ENCODE measurements at places on chromosomes 5 and 9.

DNA sequence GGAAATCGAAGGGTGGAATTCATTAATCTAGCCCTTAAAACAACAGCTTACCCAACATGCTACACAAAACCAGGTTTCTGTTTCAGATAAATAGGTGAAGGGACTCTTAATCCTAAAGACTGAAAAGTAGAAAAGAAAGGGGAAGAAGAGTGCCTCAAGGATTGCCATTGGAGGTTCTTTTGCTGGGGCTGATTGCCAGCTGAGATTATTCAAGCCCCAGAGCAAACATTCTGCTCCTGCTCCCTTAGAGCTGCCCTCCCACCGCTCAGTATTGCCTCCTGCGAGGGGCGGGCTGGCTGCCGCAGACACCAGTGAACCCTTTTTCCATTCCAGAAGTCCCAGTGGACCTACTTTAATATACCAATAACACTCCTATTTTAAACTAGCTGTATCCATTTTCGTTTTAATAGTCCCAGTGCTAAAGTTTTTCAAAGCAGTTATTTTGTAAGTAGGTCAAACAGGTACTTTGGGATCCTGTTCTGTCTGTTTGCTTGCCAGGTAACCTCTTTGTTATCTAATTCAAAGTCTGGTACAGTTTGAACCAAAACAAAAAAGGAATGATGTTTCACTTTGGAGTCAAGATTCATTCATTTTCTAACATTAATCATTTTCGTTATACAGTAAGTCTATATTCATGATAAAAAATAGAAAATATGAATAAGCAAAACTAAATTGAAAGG lies 38.6 kb downstream of the HMGCS1 start:
- DNase-seq, result no peak

GRCh38 chr5:1078851-1079250 lies 33.0 kb downstream of the SLC12A7 start:
- DNase-seq, result no peak

DNA sequence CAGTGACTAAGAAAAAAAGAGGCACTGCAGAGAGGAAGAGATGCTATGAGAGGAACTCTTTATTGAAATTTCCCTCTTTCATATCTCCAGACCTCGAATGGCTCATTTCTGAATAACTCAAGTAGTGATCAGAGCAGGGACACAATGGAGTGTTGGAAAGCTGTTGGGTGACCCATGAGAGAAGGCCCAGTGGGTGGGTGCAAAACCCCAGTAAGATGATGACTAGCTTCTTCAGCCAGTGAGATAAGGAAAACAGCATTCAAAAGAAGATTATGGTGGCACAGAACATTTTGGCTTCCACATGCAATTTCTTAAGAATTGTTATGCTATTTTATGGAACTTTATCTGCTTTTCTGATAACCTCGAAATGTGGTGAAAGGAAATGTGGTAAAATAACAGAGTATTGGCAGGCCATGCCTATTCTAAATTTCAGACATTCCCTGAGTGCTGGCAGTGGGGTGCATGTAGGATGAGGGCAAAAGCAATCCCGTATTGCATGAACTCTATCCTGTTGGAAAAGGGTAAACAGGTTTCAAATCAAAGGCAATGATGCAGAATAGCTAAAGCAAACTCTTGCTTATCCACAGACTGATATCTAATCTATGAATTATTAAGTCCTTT lies 128.0 kb upstream of the KLF9 start:
- DNase-seq, result no peak

- DNase-seq, result no peak
Observed at GRCh38 chr5:41636605-41637004, 126.2 kb upstream of the PLCXD3 start.

DNA sequence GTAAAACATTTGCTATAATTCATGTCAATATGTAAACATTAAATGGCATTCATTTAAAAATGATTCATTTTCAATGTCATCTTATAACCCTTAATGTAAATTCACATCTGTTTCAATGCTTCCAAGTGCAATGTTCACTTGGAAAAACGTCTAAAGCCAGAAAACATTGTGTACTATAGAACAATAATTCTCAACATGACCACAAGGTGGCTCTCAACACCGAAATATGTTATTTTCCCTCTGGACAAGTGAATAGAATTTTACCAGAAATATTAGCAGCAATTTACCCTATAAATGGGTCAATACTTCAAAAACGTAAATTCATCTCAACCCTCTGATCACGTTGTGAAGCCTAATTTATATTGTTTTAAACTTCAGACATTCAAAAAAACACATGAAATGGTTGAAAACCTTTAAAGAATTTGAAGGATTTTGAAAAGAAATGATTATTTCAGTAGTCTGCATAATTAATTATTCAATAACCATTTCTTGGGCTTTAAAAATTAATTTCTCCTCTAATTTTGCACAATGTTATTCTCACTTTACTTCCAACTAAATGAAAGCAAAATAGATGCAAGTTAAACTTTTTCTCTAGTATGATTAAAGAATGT lies 11.0 kb downstream of the CDH10 start:
- no peak for DNase-seq

DNA sequence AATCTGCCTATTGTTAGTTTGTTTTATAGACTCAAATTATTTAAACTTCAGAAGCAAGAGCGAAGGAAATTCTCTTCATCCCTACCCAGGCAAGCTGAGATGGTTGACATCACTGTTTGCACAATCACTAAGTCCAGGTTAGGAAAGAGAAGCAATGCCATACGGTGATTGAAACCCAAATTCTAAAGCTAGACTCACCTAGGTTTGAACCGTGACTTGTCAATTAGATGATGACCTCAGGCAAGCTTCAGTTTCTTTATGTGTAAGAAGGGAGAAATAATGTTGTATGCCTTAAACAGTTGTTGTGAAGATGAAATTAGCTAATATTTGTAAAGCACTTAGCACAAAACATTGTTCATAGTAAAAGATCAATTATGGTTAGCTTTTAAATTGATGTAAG lies 96.5 kb upstream of the ANKRD55 start:
- no peak for DNase-seq

DNA sequence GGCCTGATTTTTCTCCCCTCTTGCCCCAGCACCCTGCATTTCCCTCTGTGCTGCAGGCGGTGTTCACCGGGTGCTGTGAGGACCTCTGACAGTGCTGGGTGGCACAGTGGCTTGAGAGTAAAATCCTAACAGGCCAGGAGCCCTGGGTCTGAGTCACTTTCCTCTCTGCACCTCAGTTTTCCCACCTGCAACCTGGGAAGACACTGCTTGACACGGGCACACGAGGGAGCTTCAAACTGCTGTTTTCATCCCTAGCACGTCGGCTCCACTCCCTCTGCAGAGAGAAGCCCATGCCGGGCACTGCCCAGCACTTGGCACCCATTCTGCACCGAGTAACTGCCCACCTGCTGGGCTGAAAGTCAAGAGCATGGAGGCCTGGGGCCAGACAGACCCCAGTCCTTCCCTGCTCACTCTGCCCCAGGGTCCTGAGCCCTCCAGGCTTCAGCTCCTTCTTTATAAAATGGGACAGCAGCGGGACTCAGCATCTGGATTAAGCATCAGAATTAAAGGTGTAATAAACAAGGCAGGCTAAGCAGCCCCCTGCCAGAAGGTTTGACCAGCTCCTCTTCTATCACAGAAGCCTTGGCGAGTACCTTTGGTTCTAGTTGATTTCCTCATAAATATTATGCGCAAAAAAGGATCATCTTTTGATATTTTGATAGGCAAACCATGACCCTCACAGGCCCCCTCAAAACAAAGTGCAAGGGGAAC lies 5.2 kb downstream of the GFI1B start:
- no peak for DNase-seq

DNA sequence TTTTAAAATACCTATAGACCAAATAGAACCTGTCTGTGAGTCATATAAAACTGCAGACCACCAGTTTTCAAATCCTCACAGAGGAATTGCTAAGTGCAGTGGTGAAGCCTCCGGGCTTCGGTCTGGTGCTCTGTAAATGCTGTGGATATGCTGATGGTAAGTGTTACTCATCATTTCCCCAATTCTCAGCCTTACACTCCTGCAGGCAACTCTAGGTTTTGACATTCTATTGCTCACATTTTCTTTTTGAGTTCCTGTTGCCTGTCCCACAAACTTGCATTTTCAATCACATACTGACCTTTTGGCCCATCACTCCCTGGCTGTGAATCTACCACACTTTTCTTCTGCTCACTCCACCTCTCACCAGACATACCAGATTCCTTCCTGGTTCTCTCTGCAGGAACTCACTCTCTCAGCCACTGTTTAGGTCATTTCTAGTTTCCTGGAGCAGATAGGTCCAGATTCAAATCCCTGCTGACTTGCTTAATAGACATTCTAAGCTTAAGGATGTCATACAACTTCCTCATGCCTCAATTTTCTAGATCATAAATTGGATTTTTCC lies 192.9 kb downstream of the RAB3C start:
- DNase-seq, result no peak

DNA sequence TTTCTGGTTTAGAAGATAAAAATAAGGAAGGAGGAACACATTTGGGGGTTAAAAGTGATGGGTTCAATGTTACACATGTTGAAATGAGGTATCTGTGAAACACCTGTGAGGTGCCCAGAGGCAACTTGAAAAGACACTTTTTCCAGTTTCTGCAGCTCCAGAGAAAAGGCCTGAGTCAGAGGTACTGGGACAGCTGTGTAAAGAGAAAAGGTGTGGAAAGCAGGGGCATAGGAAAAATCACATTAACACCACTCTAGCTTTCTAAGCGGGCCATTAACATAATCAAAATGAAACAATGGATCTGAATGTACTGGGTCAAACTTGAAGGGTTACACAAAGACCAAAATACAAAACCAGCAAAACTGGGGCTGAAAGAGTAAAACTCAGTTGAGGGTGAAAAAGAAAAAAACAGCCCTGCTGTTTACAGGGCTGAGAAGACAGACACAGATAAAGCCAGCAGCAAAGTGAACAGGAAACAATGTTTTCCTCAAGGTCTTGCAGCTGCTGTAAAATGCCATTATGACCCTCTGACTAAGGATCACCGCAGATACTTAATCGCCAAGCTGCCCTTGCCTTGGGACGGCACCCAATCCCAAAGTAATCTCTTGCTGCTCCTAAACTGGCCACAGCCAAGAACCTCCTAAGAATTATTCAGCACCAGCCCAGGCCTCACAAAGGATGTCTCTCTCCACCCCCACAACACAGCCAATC lies 104.7 kb downstream of the DROSHA start:
- DNase-seq, result no peak

Data from GDM1 (cell line).